ENCODE measurements at places on chromosomes 3 and 15.

- DNase-seq: no peak
Measured at GRCh38 chr3:129077222-129077621, 16.6 kb downstream of the GP9 start.

GRCh38 chr3:33936921-33937525 is 138.6 kb downstream of the PDCD6IP start:
- no peak for DNase-seq

DNA sequence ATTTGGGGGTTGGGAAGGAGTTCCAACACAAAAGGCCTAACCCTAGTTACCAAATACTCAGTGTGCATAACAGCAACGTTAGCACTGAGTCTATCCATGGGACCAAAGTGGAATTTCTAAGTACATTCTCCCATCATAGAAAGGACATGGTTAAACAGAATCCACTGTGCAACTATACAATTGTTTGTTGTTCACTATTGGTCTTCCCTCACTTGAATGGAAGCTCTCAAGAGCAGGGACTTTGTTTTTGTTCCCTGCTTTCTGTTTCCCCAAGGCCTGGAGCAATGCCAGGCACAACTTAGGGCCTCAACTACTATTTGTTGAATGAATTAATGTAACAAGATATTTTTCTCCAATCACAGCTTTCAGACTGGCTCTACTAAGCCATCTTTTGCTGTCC is 25.6 kb downstream of the COL8A1 start:
- DNase-seq: no peak

- DNase-seq: no peak
Measured at GRCh38 chr15:68347392-68347791, 69.8 kb downstream of the FEM1B start.

DNA sequence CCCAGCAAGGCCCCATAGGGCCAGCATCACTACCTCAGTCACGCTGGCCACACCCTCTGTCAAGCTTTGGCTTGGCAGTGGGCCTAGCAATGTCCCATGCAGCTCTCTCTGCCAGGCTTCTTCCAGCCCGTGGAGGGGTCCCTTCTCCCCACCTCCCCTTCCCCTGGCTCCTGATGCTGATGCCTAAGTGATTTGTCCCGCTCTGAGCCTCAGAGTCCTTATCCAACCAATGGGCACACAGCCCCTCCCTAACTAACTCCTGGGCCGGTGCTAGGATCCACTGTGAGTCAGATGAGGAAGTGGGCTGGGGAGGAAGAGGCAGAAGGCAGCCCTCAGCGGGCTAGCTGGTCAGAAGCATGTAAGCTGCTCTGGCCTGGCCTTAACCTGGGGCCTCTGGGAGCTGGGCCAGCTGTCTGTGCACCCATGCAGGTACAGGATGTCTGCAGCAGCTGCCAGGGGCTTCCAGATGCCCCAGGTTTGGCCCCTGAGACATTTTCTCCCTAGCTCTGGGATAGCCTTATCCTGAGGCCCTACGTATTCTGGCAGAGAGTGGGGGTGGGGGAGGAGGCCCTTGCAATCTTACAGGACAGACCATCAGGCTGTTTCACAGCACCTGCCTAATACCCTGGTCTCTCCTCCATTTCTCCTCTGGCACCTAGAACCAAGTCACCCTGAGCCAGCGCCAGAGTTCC is 740 bp upstream of the ZBTB47 start:
- no peak for DNase-seq

GRCh38 chr15:84631706-84632272 is 22.3 kb downstream of the WDR73 start:
- DNase-seq: no peak

- DNase-seq: no peak
Measured at GRCh38 chr3:187822402-187822801, 77.1 kb upstream of the BCL6 start.

DNA sequence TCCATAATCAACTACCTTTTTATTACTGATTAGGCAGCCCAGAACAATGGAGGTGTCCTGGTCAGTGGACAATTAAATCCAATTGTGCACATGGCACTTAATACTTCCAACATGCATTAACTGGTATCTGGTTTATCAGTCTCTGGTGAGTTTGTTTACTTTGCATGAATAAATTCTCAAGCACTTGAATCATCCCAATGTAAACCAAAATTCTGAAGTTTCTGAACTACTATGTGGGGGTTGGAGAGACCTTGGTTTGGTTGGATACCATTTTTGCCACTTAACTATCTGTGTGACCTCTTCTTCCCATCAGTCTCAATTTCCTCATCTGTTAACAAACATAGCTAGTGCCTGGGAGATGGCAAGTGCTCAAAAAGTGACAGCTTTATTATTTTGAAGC is 70.5 kb upstream of the MAP4 start:
- DNase-seq: no peak

- no peak for DNase-seq
Measured at GRCh38 chr15:36791844-36792571, 212.6 kb downstream of the CDIN1 start.

- no peak for DNase-seq
Measured at GRCh38 chr3:37162501-37163245, 11.7 kb downstream of the LRRFIP2 start.

GRCh38 chr3:122618614-122619013 is 41.2 kb downstream of the PARP15 start:
- DNase-seq: no peak

- DNase-seq: no peak
Measured at GRCh38 chr3:88167704-88168103, 17.9 kb downstream of the C3orf38 start.

DNA sequence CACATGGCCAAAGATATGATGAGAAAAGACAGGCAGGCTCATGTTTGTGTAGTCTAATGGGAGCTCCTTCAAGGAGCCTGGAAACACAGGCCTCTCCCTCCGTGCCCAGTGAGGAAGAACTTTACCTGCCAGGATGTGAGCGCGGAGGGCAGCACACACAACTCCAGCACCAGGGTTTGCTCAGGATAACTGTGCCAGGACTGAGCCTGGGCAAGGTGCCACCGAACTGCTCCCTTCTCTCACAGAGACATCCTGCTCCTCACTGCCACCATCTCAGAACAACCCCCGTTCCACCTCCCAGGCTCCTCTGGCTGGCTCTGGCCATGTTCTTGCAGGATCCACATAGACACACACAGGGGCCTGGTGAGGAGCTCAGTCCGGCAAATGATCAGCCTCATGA is 87.4 kb downstream of the NUP210 start:
- DNase-seq: no peak

DNA sequence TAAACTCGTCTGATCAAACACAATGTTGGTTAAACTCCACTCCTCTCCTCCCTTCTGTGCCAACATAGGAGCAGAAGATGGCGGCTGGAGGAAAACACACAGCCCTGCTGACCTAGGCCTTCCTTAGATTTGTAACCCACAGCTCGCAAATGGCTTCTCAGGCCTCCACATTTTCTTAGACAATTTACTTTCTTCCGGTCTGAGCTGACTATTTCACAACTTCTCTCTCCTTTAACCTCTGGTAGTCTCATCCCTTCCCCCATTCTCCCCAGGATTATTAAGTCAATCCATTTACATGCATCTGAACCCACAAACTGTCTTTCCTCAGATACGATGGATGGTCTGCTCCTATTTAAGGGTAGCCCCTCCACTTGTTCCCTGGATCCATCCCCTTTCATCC is 25.7 kb upstream of the ULK4 start:
- no peak for DNase-seq

- no peak for DNase-seq
Measured at GRCh38 chr3:47612178-47612577, 33.5 kb upstream of the CSPG5 start.
